ENCODE measurements at places on chromosomes 3 and 15.

DNA sequence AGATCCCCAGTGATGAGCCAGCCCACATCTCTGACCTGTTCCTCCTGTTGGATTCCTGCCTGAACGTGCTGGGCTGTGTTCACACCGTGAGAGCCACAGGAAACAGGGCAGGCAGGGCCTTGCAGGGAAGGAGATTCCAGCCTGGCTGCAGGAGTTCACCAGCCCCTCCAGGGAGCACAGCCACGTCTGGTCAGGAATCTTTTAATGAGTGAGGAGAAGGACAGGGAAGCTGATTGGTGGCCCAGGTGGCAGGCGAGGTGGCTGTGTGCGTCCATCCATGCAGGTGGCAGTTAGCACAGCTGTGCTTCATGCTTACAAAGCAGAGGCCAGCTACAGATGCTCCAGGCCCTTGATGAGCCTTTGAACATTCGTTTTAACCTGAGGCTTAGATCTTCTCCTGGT lies 10.5 kb downstream of the LRRK1 start:
- DNase-seq, result peak; percentile 55

GRCh38 chr15:78715930-78716329 lies 74.9 kb upstream of the CHRNB4 start:
- no peak for DNase-seq

DNA sequence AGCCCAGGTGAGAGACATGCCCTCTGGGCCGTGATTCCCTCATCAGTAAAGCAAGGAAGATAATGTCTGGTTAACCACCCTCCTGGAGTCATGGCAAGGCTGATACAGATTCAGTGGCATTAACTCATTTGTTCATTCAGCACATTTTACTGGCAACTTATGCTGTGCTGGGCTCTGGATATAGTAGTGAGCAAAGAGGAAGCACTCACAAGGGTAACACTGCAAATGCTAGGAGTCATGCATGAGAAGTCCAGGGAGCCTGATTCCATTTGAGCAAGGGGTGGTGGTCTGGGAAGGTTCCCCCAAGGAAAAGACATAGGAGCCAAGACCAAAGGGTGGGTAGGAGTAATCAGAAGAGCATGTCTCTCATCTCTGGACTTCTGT lies 50.2 kb downstream of the SMAD3 start:
- DNase-seq, result no peak

- no peak for DNase-seq
Measured at GRCh38 chr3:138443091-138443490, 8.7 kb downstream of the ESYT3 start.

DNA sequence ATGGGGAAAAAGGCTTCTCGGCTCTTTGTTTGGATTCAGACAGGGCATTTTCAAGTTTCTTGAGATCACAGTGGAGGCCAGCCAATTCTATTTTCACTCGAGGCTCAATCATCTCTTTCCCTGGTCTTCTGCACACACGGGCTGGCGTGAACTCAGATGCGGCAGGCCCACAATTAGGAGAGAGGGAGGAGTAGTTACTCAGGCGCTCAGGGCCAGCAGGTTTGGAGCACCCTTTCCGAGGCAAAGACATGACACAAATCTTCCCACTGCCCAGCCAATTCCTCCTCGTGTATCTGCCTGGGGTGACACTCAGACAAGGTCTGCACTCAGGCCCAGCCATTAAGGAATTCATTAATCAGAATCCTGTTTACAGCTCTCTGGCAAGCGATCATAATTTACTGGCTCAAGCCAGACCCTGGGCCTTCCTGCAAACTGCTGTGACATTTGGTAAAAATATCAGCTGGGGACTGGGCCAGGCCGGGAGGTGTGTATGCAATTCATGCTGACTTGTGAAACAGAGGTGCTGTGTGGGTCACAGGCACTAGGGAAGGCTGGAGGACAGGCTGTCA lies 68.1 kb upstream of the TLE3 start:
- peak; percentile 54 for DNase-seq

- no peak for DNase-seq
Measured at GRCh38 chr15:101016581-101016980, 97.4 kb downstream of the LRRK1 start.

- DNase-seq, result no peak
Measured at GRCh38 chr15:31217566-31218270, 108.9 kb upstream of the KLF13 start.

- DNase-seq, result no peak
Measured at GRCh38 chr3:65532215-65532614, 506.5 kb downstream of the MAGI1 start.

DNA sequence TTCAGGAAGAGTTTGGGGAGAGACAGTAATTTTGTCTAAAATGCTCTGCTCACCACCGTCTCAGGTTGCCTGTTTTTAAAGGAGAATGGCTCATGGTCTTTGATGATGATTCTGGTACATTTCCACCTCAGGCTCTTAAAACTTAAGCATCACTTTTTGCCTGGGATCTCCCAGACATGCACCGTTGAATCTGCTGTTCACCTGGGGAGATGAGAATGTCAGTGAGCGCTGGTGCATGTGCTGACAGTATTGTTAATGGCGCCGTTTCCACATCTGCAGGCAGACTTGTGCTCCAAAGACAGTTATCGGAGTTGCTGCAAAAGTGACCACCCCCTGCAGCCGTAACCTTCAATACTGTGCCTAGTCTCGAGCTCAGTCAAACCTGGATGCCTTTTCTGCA lies 219.0 kb upstream of the TPM1 start:
- DNase-seq, result no peak

GRCh38 chr3:139538733-139539132 lies 809 bp downstream of the RBP1 start:
- no peak for DNase-seq

GRCh38 chr3:111794711-111795110 lies 64.4 kb upstream of the PHLDB2 start:
- DNase-seq, result no peak

GRCh38 chr3:59531994-59532393 lies 482.2 kb upstream of the CFAP20DC start:
- no peak for DNase-seq

DNA sequence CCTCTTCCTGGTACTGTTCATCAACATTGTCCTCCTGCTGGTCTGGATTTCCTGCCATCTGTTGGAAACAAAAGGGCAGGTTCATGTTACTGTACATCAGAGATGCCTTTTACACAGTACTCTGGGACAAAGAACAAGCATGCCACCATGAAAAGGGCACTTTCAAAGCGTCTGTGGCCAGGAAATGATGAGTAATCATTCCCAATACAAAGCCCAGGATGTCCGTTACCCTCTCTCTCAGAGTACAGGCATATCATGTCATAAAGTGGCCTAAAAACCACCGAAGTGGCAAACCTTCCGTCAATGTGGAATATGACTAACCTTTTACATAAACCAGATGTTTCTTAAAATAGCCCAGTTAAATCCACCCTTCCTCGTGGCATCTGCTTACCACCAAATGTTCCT lies 71.2 kb downstream of the GOLIM4 start:
- DNase-seq, result peak; percentile 22

DNA sequence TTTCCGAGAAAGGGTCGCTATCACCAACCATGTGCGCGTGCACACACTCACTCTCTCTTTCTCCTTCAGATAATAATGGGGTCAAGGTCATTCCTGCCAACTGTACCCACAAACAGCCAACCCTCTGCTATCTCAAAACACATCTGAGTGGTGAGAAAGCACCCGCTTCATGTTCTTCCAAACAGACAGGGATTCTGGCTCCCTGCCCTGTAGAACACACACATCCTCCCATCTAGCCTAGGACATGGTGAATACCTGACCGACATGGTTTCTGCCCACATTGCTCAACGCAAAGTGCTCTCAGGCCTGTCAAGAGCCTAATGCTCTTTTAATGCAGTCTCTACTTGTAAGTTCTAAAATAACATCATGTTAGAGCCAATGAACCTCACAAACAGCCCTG lies 302.2 kb downstream of the FOXP1 start:
- no peak for DNase-seq

- DNase-seq, result peak; percentile 27
Measured at GRCh38 chr3:29236146-29236840, 44.6 kb upstream of the RBMS3 start.

DNA sequence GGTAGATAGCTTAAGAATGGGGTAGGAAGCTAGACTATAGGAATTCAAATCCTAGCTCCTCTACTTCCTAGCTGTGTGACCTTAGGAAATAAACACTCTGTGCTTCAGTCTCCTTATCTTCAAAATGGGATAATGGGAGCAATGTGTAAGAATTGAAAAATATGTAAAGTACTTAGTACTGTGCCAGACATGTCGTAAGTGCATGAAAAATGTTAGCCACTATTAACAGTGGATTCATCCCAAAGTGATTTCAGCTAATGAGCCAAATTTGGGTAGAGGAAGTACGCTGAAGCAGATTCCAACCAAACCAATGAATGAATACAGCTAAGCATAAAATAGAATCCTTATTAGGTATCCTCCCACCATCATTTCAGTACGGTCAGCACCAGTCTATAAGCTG lies 192.1 kb downstream of the RORA start:
- DNase-seq, result no peak

DNA sequence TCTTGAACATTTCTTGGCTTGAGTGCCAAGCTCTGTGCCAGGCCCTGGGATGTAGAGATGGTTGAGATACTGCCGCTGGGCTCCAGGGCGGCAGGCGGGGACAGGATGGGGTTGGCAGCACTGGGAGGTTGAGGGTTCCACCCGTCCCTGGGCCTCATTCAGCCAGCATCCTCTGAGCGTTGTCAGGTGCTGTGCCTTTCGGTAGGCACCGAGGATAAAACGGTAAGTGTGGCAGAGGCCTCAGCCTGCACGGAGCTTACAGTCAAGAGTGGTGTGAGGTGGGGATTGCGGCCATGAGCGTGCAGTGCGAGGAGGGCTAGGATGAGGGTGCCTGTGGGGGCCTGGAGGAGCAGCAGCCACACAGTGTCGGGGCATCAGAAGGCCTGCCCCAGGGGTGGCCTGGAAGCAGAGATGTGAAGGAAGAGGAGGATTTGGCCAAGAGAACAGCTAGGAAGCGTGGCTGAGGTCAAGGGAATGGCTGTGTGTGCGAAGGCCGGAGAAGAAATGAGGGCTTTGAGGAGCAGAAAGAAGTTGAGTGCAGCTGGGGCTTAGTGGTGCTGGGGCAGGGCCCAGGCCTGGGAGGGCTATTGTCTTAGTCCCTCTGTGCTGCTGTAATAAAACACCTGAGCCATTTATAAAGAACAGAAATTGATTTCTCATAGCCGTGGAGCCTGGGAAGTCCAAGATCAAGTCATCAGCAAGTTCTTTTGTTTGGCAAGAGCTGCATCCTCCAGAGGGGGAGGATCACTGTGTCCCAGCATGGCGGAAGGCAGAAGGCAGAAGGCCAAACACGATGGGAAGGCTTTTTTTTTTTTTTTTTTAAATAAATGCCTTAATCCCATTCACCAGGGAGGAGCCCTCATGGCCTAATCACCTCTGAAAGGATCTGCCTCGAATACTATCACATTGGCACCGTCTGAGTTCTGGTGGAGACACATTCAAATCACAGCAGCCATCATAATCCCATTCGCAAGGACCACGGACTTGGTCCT lies 22.7 kb downstream of the CORO2B start:
- DNase-seq, result peak; percentile 97

DNA sequence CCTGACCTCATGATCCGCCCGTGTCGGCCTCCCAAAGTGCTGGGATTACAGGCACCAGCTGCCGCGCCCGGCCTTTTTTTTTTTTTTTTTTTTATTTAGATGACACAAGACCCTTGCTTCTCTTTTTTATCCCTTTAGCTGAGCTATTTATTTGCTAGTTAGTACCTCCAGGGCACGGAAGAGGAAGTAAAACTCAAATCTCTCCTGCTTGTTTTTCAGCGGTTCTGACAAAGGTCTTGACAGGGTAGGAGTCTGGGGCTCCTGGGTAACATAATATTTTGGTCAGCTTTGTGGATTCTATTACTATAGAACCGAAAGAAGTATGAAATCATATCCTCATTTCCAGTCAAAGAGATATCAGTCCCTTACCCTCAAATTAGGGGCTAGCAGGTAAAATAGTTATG lies 44.0 kb upstream of the ETV5 start:
- DNase-seq, result no peak

- no peak for DNase-seq
Measured at GRCh38 chr15:92906563-92907081, 6.5 kb downstream of the CHD2 start.

DNA sequence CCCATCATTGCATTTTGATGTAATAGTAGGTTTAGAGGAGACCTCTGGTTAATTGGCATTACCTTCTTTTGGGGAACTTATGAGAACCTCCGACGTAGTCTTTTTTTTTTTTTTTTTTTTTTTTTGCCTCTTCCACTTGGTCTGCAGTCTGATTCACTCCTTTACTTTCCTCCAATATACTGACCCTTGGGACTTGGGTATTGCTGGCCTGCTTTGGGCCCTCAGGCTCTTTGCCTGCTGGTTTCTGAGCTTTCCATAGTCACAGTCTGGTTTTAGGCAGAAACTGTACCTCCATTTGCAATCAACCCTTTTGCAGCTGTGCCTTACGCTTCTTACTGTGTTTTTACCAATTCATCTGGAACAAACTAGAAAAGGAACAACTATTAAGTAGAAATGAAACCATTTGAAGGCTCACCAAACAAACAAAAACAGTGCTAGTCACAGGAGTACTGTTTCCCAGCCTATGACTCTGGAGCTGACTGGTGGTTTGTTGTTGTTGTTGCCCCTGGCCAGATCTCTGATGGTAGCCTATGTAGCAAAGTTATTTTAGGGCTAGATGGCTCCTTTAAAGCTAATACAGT lies 272.8 kb downstream of the BBX start:
- no peak for DNase-seq

DNA sequence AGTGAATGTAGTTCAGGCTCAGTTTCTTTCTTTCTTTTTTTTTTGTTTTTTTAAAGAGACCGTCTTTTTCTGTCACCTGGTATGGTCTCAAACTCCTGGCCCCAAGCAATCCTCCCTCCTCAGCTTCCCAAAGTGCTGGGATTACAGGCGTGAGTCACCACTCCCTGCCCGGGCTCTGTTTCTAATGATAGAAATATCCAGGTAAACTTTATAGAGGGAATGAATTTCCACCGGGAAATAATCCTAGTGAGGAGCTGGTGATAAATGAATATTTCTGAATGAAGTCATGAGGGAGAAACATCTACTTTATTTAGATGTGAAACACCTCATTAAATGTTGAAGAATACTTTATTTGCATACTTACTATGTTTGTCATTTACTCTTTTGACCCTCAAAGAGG lies 7.2 kb downstream of the RNF13 start:
- DNase-seq, result no peak

GRCh38 chr15:68695061-68695595 lies 116.3 kb downstream of the CORO2B start:
- peak; percentile 51 for DNase-seq

- DNase-seq, result no peak
Measured at GRCh38 chr3:34780973-34781372, 858.4 kb upstream of the ARPP21 start.

DNA sequence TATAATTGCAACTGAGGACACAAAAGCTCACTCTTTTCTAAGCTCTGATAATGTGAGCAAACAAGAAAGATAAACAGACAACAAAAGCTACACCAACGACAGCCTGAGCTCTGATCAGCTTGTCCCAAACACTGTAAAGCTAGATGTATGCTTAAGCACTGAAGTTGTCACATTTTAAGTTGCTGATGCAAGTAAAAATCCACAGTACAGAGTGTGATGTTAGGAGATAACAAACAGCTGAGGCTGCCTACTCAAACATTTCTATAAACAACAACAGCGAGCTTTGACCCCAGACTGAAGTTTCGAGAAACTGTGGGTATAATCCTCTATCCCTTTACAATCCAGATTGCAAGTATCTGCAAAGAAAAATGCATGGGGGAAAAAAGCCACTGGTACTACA lies 10.7 kb downstream of the MTHFS start:
- no peak for DNase-seq

- no peak for DNase-seq
Measured at GRCh38 chr15:29401644-29402043, 132.0 kb upstream of the NSMCE3 start.

GRCh38 chr3:21229426-21230135 lies 521.4 kb downstream of the ZNF385D start:
- no peak for DNase-seq

Data from NCI-H82 (cell line).